ENCODE measurements at places on chromosomes 16 and 17.

DNA sequence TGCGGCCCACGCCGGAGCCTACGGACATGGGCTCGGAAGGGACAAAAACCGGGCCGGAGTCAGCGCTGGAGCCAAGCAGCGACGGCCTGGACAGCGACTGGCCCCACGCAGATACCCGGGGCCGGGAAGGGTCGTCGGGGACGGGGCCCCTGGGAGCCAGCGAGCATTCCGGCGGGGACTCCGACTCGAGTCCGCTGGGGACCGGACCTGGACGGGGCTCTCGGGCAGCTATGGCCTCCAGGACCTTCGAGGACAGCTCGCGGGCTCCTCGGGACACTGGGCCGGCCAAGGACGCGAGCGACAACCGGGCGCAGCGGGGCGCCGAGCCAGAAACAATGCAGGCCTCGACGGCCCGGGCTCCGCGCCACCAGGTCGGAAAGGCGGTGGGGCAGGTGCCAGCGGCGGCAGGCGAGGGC lies 1.0 kb downstream of the MYO15B start:
- DNase-seq: no peak

- DNase-seq: no peak
These were observed 338.1 kb downstream of the SEC14L1 start for GRCh38 chr17:77478899-77479298.

DNA sequence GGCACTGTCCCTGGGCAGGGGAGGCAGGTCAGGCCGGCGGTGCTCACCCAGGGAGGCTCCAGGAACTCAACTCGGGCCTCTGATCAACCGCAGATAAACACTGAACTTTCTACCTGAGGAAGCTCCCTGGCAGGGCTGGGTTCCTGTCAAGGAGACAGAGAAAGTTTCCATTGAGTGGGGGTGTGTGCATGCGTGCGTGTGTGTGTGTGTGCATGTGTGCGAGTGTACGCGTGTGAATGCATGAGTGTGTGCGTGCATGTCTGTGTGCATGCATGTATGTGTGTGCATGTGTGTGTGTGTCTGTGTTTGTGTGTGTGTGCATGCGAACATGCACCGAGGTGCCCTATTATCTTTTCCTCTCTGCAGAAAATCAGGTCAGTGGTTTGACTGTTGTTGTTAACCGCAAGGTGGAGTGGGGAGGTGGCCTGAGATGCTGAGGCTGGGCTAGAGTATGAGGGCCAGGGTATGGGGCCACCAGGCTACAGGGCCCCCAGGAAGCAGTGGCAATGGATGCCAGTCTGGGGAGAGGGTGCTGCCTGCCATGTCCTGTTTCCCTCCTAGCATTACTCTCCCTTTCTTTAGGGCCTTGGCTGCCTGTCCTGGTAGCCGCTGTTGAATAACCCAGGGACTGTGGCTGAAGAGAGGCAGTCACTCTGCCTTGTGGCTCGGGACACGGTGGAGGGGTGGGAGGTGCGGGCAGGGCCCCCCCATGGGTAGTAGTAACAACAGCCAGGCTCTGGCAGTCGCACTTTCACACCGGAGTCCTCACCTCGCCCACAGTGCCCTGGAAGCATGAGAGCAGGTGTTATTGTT lies 24.0 kb downstream of the CCR7 start:
- no peak for DNase-seq

GRCh38 chr16:73329358-73330286 lies 281.7 kb upstream of the ZFHX3 start:
- no peak for DNase-seq

DNA sequence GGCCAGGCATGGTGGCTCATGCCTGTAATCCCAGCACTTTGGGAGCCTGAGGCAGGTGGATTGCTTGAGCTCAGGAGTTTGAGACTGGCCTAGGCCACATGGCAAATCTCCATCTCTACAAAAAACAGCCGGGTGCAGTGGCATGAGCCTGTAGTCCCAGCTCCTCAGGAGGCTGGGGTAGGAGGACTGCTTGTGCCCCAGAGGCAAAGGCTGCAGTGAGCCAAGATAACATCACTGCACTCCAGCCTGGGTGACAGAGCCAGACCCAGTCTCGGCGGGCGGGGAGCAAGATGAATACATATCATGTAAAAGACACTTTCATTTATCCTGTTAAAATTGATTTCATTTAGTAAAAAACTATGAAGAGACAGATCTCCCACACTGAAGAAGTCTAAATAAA lies 54.6 kb downstream of the CREBBP start:
- DNase-seq: no peak

GRCh38 chr16:4902038-4902437 lies 34.9 kb downstream of the PPL start:
- no peak for DNase-seq

DNA sequence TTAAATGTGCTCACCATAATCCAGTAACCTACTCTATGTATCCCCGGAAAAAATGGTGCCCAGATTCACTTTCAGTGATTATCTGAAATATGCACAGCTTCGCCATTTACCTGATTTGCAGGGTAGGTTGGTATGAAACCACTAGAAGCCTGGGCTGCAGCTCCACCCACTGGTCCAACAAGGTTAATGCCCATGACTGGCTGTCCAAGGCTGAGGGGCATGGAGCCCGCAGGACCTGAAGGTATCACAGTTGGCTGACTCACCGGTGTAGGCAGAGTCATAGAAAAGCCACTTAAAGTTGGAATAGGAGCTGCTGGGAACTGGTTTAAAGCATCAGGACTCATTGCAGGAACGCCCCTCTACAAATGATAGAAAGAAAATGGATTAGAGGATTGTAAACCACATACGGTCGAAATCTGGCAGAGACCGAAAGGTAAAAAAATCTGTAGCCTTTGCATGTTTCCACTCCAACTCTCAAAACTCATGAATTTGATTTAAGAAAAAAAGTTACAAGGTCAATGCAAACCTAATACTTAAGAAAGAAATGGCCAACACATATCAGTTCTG lies 38.6 kb downstream of the SYNRG start:
- no peak for DNase-seq

- DNase-seq: peak; percentile 59
These were observed 16.0 kb downstream of the MAP2K6 start for GRCh38 chr17:69430488-69430887.

DNA sequence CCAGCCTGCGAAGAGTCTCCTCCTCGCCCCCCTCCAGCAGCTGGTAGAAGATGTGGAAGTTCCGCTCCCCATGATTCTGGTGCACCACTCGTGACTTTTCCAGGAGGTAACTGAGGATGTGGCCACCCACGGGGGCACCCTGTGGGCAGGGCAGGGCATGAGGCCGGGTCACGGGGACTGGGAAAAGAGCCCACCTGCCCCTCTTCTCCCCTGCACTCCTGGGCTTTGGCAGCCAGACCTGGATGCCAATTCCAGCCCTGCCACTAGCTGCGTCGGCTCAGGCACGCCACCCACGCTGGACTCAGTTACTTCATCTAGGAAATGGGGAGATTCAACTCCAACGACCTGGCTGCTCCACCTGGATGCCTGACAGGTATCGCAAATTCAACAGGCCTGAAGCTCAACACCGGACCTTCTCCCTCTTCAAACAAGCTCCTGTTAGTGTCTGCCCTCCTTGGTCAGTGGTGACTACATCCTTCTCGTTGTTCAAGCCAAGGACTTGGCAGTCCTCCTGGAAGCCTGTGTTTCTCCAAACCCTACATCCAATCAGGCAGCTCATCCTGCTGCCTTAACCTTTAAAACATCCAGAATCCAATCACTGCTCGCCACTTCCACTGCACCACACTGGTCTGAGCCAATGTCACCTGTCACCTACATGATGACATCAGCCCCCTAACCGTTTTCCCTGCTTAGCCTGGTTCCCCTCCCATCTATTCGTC lies 11.6 kb downstream of the MYO1C start:
- DNase-seq: no peak

GRCh38 chr17:8821446-8822105 lies 22.4 kb upstream of the MFSD6L start:
- no peak for DNase-seq

DNA sequence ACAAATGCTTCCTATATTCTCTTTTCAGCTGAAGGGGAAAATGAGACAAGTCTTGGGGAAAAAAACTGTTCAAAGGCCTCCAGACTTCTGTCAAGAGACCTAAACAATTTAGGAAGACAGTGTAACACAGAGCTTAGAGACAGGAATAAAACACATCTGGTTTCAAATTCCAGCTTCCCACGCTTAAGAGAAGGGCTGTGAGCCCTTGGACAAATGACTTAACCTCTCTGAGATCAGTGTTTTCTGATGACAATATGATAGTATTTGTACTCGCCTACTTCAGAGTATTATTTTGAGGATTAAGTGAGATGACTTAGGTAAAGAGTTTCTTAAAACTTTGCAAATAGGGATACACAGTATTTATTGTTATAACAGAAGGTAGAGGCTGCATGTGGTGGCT lies 29.5 kb downstream of the SMURF2 start:
- DNase-seq: no peak

GRCh38 chr17:21538615-21539014 lies 153.7 kb upstream of the KCNJ18 start:
- DNase-seq: no peak

- no peak for DNase-seq
These were observed 18.7 kb upstream of the ANKRD40CL start for GRCh38 chr17:50785946-50786570.

DNA sequence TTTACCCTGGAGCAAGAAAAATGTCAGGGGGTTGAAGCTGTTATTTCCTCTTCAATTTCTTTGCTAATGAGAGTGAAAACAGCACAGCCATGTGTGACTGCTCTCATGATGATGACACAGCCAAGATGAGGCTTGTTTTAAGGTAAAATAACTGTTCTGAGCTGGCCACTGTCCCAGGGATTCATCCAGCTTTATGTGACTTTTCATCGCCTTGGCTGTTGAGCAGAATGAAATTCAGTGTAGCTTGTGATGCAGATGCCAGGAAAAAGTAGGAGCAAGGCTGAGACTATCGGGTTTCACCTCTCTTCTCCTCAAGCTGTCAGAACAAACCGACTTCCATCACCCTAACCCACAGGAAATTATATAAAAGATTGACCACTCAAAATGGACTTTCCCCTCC lies 361.8 kb upstream of the CDH5 start:
- no peak for DNase-seq

DNA sequence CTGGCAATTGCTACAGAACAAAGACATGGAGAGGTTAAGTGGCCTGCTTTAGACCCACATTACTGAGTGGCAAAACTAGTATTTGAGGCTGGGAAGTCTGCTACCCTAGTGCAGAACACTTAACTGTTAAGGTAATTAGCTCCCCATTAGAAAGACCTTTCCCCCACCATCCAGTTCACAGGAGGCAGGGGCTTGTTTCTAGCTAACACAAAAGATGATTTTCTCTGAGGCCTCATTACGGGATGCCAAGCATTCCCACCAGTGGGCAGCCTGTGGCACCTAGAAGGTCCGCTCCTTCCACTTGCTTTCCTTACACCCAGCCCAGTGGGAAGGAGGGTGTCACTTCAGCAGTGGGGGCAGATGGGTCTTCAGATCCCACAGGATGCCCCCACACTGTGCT lies 99.1 kb downstream of the RBFOX1 start:
- no peak for DNase-seq

DNA sequence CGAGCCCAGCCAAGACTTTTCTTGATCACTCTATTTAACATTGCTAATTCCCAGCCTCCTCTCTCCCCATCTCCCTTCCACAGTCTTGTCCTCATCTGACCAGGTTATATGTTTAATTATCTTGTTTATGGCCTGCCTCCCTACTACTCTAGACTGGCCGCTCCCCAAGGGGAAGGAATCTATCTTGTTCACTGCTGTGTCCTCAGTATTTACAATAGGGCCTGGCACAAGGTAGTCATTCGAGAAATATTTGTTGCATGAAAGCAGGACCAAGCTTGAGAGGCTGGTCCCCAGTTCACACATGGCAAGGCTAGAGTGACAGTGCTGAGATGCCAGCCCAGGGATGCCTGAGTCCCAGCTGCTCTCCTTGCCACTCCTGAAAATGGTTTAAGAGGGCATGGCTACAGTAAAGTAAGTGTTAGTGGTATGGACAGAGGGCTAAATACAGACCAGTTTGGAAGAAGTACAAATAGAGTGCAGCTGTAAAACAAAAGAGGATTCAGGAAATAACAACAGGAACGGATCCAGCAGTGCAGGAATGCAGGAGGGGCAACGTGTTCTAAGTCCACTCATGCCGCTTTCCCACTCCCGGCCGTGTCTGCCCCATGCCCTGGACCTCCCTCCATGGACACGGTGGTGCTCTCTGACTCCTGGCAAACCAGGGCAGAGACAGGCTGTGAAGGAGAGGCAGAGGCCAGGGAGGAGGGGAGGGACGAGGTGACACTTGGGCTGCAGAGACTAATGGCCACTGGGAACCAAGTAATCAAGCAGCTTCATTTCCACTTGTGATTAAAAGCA lies 65.6 kb downstream of the TOM1L2 start:
- no peak for DNase-seq

GRCh38 chr16:4172070-4172469 lies 55.8 kb upstream of the ADCY9 start:
- no peak for DNase-seq

DNA sequence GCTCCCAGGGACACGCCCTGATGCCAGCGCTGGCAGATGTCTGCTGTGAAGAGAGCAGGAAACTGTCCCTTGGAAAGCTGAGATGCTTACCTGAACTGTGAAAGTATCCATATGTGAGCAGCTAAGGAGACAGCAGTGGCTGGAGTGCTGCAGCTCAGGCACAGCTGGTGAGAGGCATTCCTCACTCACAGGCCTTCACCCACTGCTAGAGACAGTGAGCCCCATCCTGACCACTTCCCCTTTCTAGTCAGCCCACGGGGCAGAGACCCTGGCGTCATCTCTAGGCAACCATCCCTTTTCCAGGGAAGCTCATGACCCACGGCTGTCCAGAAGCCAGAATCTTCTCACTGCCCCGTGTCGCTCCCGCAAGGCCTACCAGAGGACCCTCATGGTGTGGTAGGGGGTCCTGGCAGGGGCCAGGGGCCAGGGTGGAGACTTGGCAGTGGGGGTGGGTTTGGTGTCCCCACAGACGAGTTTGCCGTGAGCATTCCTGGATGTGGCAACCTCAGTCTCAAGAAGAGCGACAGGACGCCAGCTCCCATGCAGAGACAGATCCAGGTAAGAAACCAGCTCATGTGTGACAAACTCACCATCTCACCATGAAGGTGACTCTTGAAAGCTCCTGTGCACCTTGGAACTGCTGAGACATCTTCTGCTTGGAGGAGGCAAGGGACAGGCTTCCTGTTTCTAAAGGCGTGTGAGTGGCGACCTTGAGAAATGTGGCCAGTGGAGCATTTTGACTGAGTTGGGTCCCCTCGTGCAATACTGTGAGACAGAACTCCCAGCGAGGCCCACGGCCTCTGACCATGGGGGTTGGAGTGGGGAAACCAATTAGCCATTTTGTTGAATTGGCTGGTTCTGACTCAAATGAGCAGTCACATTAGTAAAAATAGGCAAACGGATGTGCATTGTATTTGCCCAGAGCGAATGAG lies at the start of gene SCIMP:
Gene SCIMP, minus strand, starts transcription at position 216 of the 932 bp plus-strand sequence. Its CDS starts 105 bp downstream, at position 111.
- DNase-seq: no peak

GRCh38 chr17:44353672-44354331 lies 8.7 kb downstream of the GRN start:
- DNase-seq: no peak

DNA sequence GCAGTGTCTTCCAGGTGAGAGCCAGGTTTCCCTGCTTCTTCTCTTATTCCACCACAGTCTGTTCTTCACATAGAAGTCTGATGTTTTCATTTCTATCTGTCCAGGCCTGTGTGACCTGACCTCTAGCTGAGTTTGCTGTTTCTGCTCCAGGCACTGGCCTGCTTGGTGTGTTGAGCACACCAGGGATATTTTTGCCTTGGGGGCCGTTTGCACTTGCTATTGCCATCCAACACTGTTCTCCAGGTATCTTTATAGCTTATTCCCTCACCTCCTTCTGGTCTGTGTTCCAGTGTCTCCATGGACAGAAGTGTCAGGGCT lies 41.4 kb downstream of the MRTFB start:
- no peak for DNase-seq

Measured in kidney (tissue), 22 donors.